ENCODE measurements at places on chromosomes 7 and 10.
A peak's percentile ranks its signal among the peaks of the same experiment; 100 is the strongest.

DNA sequence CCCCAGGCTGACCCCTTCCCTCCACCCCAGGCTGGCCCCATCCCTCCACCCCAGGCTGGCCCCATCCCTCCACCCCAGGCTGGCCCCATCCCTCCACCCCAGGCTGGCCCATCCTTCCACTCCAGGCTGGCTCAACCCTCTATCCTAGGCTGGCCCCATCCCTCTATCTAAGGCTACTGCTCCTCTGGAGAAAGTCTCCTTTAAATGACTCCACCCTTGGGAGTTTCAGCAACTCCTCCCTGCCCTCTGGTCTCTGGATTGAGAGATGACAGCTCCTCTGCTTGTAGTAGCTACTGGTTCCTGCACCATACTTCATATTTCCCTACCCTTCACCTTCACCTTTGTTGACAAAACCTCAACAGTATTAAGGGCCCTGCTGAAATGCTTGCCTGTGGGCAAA, 8.5 kb downstream of the PRLHR start:
- DNase-seq, result no peak

- DNase-seq, result no peak
Observed at GRCh38 chr7:77395626-77396025, 20.5 kb downstream of the GSAP start.

DNA sequence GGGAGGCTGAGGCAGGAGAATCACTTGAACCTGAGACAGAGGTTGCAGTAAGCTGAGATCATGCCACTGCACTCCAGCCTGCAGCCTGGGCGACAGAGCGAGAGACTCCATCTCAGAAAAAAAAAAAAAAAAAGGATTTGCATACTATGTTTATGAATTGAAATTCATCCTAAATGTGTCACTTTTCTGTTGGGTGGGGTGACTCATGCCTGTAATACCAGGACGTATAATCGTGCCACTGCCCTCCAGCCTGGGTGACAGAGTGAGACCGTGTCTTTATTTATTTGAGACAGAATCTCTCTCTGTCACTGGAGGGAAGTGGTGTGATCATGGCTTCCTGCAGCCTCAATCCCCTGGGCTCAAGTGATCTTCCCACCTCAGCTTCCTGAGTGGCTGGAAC, 5.8 kb downstream of the ZNF212 start:
- no peak for DNase-seq

DNA sequence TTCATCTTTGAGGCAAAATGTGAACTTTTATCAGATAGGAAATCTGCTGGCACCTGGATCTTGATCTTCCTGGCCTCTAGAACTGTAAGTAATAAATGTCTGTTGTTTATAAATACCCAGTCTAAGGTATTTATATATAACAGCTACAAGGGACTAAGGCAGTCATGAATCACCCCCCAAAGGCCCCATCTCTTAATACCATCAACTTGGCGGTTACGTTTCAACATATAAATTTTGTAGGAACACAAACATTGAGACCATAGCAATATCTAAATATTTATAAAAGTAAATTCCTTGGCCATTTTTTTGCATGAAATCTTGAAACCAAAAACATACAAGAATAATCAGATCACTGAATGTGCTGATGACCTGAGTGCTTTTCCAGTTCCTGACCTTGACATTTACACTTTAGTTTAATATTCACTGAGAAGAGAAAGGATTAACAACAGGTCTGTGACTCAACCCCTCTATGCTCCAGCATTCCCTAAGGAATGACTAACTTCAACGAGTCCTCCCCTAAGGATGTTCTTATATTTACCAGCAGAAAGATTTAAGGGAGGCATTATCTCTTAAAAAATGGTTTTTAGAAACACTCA, 1438.5 kb upstream of the CELF2 start:
- peak; percentile 4 for DNase-seq

DNA sequence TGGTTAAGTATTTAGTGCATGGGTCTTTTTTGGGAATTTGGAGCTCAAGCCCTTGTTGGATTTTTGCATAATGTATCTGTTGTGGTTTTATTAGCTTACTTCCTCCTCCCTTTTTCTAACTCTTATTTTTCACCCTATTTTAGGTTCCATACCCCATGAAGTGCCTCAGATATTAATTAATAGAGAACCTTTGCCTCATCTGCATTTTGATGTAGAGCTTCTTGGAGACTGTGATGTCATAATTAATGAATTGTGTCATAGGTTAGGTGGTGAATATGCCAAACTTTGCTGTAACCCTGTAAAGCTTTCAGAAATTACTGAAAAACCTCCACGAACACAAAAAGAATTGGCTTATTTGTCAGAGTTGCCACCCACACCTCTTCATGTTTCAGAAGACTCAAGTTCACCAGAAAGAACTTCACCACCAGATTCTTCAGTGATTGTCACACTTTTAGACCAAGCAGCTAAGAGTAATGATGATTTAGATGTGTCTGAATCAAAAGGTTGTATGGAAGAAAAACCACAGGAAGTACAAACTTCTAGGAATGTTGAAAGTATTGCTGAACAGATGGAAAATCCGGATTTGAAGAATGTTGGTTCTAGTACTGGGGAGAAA, 28.0 kb downstream of the SIRT1 start:
- DNase-seq, result peak; percentile 18

DNA sequence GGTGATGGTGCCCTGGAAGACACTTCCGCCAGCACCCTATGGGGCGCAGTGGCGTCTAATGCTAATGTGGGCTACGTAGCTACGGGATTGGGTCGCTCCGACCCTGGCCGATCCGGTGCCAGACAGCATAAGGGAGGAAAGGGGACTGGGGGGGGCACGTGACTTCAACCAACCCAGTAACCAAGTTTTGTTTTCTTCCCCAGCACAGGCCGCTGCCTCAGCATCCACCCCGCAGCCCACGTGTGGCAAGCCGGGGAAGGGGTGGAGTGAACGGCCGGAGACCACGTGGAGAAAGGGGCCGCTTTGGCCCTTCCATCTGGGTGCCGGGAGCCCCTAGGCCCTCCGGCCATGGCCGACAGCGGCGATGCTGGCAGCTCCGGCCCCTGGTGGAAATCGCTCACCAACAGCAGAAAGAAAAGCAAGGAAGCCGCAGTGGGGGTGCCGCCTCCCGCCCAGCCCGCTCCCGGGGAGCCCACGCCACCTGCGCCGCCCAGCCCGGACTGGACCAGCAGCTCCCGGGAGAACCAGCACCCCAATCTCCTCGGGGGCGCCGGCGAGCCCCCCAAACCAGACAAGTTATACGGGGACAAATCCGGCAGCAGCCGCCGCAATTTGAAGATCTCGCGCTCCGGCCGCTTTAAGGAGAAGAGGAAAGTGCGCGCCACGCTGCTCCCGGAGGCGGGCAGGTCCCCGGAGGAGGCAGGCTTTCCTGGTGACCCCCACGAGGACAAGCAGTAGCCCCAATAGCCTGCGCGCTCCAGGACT, 2.5 kb downstream of the PRR15 start:
- peak; percentile 44 for DNase-seq

DNA sequence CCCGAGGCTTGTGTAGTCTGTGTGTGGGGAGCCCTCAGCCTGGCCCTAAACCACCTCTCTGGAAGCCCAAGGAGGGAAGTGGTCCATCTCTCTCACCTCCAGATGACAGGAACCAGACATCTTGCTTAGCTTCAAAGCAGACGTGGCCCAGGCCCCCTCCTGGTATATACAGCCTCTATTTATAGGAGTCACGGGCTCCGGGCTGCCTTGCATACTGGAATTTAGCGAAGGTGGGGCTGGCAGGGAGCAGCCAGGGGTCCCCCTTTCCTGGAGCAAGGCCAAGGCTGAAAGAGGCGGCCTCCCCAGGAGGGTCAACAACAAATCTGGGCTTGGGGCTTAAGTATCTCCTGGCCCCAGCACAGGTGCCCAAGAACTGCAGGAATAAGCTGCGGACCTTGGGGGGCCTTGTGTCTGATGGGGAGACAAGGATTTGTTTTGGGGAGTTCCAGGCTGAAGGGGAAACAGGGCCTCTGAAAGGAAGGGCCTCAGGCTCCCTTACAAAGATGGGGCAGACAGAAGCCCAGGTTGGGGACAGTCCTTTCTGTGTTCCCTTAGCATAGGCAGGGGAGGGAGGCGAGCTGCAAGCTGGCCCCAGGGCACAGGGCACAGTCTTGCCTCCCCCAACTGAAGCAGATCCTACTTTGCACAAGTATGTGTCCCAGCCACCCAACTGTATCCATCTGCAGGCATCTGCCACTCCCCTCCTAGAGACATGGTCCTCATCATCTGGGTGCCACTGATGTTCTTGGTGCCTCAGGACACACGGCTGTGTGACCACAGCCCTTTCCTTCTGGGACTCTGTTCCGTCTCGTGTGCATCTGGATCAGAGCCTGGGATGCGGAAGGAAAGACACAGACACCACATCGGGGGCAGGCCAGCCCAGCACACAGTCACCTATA, 11.9 kb downstream of the ZCCHC24 start:
- DNase-seq, result no peak

DNA sequence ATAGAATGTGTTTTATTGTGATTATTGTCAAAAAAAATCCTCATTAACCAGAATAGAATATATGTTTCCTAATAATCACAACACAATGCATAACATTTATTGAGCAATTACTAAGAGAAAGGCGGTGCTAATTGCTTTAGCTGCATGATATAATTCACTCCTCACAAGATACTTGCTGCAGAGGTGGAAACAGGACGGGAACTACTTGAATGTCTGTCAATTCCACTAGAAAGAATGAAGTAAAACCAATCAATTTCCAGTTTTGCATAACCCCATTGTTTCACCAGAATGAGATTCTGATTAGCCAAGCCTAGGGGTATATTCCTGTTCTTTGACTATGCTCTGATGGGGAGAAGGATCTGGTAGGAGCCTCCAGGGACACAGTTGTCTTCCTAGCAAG, 239.1 kb upstream of the NRP1 start:
- no peak for DNase-seq

GRCh38 chr7:4803397-4804241, 28.2 kb downstream of the AP5Z1 start:
- DNase-seq, result no peak

- DNase-seq, result no peak
Observed at GRCh38 chr7:98251231-98251600, 816 bp downstream of the TECPR1 start.

- DNase-seq, result peak; percentile 72
Observed at GRCh38 chr10:99234041-99234790, 1.4 kb downstream of the HPSE2 start.

- no peak for DNase-seq
Observed at GRCh38 chr7:94970085-94970576, 62.7 kb downstream of the PPP1R9A start.

DNA sequence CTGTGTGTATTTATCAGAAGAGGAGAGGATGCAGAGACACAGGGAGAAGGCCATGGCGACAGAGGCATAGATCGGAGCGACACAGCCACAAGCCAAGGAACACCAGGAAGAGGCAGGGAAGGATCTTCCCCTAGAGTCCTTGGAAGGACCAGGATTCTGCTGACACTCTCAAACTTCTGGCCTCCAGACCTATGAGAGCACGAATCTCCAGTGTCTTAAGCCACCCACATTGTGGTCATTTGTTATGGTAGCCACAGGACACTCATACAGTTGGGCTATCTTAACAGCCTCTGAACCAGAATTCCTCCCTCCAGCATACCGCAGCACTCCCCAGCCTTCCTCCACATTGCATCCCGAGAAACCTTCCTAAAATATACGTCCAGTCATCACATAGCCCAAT, 367.0 kb upstream of the MGMT start:
- DNase-seq, result no peak

DNA sequence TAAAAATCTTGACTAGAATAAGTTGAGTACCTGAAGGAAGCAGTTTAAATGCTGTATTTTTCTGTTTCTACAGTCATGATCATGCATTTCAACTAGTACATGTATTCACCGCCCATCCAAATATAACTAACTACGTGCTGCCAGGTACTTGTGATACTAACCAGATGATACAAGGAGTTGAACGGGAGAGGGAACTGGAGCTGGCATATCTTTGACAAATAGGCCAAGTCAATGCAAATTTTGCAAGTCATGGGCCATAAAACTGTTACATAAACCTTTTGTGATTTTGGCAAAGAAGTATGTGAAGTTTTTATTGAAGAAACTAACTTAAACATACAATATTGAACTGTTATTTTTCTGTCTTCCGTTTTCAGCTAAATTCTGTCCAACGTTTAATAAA, 14.5 kb downstream of the NUP42 start:
- no peak for DNase-seq

GRCh38 chr10:20839910-20840309, 57.2 kb downstream of the NEBL start:
- no peak for DNase-seq

DNA sequence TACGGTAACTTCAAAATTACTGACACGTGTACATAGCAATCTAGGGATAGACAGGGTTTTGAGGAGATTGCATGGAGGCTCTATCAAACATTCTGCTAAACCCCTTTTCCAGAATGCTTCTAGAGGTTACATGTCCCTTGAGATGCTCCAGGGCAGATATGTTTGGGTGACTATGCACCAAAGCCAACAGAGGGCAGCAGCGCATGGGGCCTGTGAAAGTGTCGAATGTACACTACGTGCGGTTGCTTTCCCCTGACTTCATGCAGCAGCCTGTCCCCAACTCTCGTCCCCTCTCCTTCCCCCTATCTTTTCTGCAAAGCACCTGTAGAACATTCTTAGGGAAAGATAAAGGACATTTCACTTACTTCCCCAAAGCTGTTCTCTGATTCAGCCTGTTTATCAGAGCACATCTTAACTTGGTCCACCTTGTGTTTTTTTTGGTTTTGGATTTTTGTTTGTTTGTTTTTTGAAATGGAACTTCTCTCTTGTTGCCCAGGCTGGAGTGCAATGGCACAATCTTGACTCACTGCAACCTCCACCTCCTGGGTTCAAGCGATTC, 90.2 kb downstream of the UBE3C start:
- DNase-seq, result peak; percentile 25

DNA sequence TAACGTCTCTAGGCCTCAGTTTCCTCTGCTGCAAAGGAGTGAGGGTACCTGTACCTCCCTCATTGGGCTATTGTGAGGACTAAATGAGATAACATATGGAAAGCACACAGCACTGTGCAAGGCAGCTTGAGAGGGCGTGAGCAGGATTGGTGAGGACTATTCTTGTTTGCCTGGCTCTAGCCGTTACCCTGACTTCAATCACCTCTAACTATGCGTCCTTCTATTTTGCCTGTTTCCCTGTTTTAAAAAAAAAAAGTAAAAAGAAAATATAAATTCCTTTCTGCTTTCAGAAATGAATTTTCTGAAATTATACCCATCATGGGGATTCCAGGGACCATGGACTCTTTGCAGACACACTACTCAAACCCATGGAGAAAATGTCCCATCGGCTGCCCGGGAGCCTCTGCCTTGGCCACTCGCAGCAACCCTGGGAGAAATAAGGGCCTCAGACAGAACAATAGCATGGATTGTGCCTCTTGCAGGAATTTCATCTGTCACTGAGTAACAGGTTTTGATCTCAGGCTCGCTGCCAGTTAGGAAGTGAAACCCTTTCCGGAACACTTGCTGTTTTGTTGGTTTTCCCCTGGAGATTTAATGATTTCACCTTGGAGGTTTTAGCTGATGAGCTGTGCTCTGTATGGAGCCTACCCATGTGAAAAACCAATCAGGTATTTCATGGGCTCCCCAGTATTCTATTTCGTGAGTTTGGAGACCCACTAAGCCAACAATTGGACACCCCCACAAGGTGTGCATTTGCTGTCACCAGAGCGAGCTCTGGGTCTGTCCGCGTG, 55.6 kb downstream of the STEAP1B start:
- no peak for DNase-seq

Measured in AG20443 (cell line).